ENCODE measurements at places on chromosomes 6 and 20. TPM values are rescaled to one million over a fixed set of nuclear protein-coding genes. Genes with fewer than 3 reads are reported as not detected.

Gene SLC32A1
- total RNA-seq = not detected

Gene EPHA7
- total RNA-seq = 0.16 TPM

Gene GPX5
- total RNA-seq = not detected

Gene APCDD1L
- 9.8 TPM for total RNA-seq

Gene CLPSL2
- total RNA-seq = not detected

Gene SLC22A16
- not detected for total RNA-seq

Gene FOXF2
- 0.81 TPM for total RNA-seq

Gene TNNC2
- not detected for total RNA-seq

Gene IRAK1BP1
- total RNA-seq = 8.4 TPM

Gene ENPP3
- 0.12 TPM for total RNA-seq

Gene DPPA5
- not detected for total RNA-seq

Gene CDSN
- total RNA-seq = not detected

Gene PRDM1
- total RNA-seq = 16.2 TPM

Gene DNAH8
- total RNA-seq = not detected

Gene FAM135A
- total RNA-seq = 21.3 TPM

Gene SLC12A5
- not detected for total RNA-seq

Gene XKR7
- total RNA-seq = not detected

Gene SLC13A3
- total RNA-seq = 2.4 TPM

Gene PI16
- total RNA-seq = 0.16 TPM

Gene SLC17A9
- total RNA-seq = 13.0 TPM

Gene RUNX2
- 27.4 TPM for total RNA-seq

Gene BNIP5
- total RNA-seq = not detected

Gene MEP1A
- not detected for total RNA-seq

Gene INSM1
- not detected for total RNA-seq

Gene MICB
- total RNA-seq = 12.9 TPM

Gene LKAAEAR1
- not detected for total RNA-seq

Gene POM121L2
- total RNA-seq = not detected

Gene RBPJL
- total RNA-seq = not detected

Gene SIRPB2
- total RNA-seq = not detected

Gene BPIFB2
- total RNA-seq = not detected

Gene MYO6
- total RNA-seq = 15.4 TPM

Gene ADGRF5
- under 0.01 TPM for total RNA-seq

Gene TUBB2B
- total RNA-seq = 8.4 TPM

Gene TINAG
- total RNA-seq = not detected

Gene TFAP2D
- not detected for total RNA-seq

Gene HDDC2
- total RNA-seq = 61.9 TPM

Gene NRSN2
- 43.4 TPM for total RNA-seq

Gene SAPCD1
- 0.61 TPM for total RNA-seq

Gene NMBR
- not detected for total RNA-seq

Gene DBNDD2
- 3.9 TPM for total RNA-seq

Gene HLA-DQB1
- total RNA-seq = 0.16 TPM

Gene HLA-G
- not detected for total RNA-seq

Gene NR2E1
- not detected for total RNA-seq

All from hair follicle dermal papilla cell (primary cell).